ENCODE measurements at places on chromosomes 3 and 15. TPM values are rescaled to one million over a fixed set of nuclear protein-coding genes. Genes with fewer than 3 reads are reported as not detected.

The LEKR1 gene
- 0.56 TPM for total RNA-seq

The IP6K1 gene
- 44.6 TPM for total RNA-seq

DNA sequence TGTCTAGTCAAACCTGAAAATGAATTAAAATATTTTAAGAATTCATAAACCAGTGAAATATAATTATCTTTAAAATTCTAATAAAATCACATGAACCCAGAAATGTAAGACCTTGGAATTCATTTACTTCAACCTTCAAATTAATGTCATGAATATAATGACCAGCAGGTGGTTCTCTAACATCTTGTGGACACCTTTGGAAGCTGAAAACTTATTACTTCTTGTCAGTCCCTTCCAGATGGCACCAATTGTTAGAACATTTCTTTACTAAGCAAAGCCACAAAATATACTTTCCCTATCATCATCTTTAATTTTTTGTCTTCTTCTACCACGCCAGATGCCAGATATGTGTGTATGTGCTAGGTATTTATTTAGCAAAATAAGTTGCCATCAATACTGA, 240.0 kb downstream of the MBNL1 start:
- DNase-seq = no peak
- H3K36me3 ChIP-seq = no peaks in the 10 kb centered on the region
- H3K4me1 ChIP-seq = no peaks in the 10 kb centered on the region
- H3K4me3 ChIP-seq = no peak overlapping the region
- no peak overlapping the region for H3K27ac ChIP-seq

DNA sequence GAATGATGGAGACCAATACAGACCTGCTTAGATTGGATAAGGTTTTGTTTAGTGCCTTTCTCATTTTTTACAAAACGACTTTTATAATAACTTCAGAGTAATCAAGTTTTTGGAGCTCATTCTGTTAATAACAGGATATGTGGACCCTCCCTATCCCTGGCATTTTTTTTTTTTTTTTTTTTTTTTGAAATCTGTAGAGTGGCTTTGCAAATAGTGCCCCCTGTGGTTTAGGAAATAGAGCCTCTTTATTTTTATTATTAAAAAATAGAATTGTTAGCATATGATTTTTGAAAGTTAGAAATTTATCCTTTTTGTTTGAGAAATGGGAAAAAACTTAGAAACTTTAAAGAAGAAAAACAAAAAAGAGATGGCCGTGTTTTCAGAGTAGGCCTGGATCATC, 11.4 kb downstream of the SKIL start:
- peaks cover 9% of the 10 kb centered on the region for H3K4me1 ChIP-seq
- H3K27me3 ChIP-seq = peaks cover 2% of the 10 kb centered on the region
- no peak overlapping the region for H3K27ac ChIP-seq

GRCh38 chr3:15329046-15330005, 3.1 kb downstream of the SH3BP5 start:
- no peak for DNase-seq
- H3K27ac ChIP-seq = no peak overlapping the region
- peaks cover 54% of the 10 kb centered on the region for H3K4me1 ChIP-seq
- peaks cover 6% of the 10 kb centered on the region for H3K27me3 ChIP-seq
- peak overlapping the region; percentile 99 for H3K4me3 ChIP-seq

DNA sequence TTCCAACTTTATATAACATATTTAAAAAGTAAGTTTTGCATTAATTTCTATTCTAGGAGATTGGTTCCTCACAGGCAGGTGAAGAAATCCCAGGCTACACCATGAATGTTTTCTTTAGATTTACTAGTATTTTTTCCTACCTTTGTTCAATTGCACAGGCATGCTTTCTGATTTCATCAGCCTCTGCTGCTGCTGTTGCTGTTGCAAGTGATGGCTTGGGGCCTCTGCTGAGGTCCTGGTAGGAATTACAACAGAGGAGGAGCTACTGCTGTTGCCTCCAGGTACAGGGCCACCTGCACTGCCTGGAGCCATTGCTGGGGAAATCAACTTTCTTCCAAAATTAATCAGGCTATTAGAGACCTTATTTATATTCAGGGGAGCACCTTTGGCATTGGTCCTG, 353.3 kb downstream of the PLCL2 start:
- H3K27me3 ChIP-seq = peaks cover 1% of the 10 kb centered on the region
- no peak overlapping the region for H3K27ac ChIP-seq
- H3K4me3 ChIP-seq = no peak overlapping the region
- H3K4me1 ChIP-seq = no peaks in the 10 kb centered on the region
- no peak for DNase-seq

- H3K27ac ChIP-seq = no peak overlapping the region
- DNase-seq = no peak
- H3K27me3 ChIP-seq = peaks cover 2% of the 10 kb centered on the region
- H3K36me3 ChIP-seq = no peaks in the 10 kb centered on the region
- no peak overlapping the region for H3K4me3 ChIP-seq
Observed at GRCh38 chr3:193124861-193125260, 116.2 kb upstream of the PLAAT1 start.

GRCh38 chr15:75952525-75952924, 48.8 kb downstream of the FBXO22 start:
- no peak overlapping the region for H3K4me3 ChIP-seq
- DNase-seq = no peak
- H3K27ac ChIP-seq = no peak overlapping the region
- no peaks in the 10 kb centered on the region for H3K27me3 ChIP-seq

GRCh38 chr15:25950014-25950413, 86.9 kb upstream of the ATP10A start:
- H3K4me1 ChIP-seq = peaks cover 6% of the 10 kb centered on the region
- H3K4me3 ChIP-seq = no peak overlapping the region
- no peak for DNase-seq
- no peak overlapping the region for H3K27ac ChIP-seq
- H3K36me3 ChIP-seq = peaks cover 20% of the 10 kb centered on the region
- H3K27me3 ChIP-seq = no peaks in the 10 kb centered on the region

DNA sequence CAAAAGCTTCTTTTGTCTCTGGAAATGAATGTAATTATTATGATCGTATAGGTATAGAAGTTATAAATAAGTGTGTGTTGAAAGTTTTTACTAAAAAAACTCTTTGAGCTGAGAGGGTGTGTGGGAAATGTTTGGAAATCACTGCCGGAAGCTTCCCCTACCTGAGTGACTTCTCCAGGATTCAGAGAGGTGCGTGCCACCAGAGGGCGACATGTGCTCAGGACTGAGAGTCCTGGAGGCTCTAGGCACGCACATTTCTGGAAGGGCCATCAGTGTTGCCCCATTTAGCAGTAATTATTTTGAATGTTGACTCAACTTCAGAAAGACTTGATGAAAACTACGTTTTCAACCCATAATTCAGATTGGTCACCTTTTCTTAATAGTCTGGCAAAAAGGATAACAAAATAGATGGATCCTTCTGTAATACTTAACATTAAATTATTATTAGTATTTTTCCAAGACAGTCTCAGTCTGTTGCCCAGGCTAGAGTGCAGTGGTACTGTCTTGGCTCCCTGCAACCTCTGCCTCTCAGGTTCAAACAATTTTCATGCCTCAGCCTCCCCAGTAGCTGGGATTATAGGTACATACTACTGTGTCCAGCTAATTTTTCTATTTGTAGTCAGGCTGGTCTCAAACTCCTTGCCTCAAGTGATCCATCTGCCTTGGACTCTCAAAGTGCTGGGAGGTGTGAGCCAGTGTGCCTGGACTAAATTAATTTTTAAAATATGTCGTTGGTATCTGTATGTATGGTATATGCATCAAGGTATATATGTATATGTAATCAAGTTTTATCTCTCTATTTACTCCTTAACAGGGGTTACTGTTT, 34.5 kb downstream of the GPR171 start:
- H3K36me3 ChIP-seq = no peaks in the 10 kb centered on the region
- H3K4me1 ChIP-seq = no peaks in the 10 kb centered on the region
- peak; percentile 86 for DNase-seq
- H3K4me3 ChIP-seq = no peak overlapping the region
- no peak overlapping the region for H3K27ac ChIP-seq

DNA sequence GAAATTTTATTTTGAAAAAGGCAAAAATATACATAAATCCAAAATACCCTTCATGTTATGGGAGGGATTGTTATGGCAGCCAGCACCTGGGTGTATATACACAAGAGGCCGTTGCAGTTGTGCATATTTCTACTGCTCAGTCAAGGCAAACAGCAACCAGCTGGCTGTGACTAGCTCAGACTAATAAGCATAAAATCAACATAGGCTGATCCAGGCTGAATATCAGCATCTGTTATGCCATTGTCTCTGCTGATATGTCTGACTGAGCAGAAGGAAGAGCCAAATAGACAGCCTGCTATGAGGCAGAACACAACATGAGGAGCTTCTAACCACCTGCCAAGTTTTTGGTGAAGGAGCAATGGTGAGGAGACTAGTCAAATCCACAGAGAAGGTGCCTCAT, 457.5 kb upstream of the ALCAM start:
- peaks cover 2% of the 10 kb centered on the region for H3K27me3 ChIP-seq
- peak overlapping the region; percentile 95 for H3K27ac ChIP-seq
- no peaks in the 10 kb centered on the region for H3K36me3 ChIP-seq
- peaks cover 11% of the 10 kb centered on the region for H3K4me1 ChIP-seq

DNA sequence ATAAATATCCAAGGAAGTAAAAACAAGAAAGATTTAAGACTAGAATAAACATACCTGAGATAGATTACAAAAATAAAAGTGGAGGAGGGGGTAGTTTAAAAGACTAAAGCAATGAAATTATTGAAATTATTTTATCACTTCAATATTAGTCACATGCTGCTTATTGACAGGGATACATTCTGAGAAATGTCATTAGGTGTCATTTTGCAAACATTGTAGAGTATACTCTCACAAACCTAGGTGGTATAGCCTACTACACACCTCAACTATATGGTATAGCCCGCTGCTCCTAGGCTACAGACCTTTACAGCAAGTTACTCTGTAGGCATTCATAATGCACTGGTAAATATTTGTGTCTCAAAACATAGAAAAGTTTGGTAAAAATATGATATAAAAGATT, 77.1 kb upstream of the MLF1 start:
- H3K27me3 ChIP-seq = peaks cover 1% of the 10 kb centered on the region
- no peak overlapping the region for H3K27ac ChIP-seq
- no peak overlapping the region for H3K4me3 ChIP-seq

DNA sequence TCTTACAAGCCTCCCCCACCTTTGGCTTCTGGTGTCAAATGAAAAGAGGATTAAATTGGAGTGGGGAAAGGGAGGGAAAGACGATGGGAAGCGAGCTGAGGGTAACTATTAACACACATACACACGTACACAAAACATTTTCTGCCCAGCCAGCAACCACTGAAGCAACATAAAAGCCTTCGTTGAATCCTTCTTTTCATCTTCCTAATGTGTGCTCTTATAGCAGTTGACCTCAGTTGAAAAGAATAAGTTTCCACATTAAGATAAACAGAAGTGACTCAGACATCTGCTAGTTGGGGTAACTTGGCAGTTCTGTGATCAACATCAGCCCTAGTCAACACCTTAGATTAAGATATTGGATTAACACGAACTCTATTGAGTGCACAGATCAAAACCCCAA, 558.5 kb downstream of the MECOM start:
- no peaks in the 10 kb centered on the region for H3K4me1 ChIP-seq
- no peak for DNase-seq
- no peaks in the 10 kb centered on the region for H3K27me3 ChIP-seq
- H3K27ac ChIP-seq = no peak overlapping the region
